ENCODE measurements at places on chromosomes 11 and 22.
A peak's percentile ranks its signal among the peaks of the same experiment; 100 is the strongest.

DNA sequence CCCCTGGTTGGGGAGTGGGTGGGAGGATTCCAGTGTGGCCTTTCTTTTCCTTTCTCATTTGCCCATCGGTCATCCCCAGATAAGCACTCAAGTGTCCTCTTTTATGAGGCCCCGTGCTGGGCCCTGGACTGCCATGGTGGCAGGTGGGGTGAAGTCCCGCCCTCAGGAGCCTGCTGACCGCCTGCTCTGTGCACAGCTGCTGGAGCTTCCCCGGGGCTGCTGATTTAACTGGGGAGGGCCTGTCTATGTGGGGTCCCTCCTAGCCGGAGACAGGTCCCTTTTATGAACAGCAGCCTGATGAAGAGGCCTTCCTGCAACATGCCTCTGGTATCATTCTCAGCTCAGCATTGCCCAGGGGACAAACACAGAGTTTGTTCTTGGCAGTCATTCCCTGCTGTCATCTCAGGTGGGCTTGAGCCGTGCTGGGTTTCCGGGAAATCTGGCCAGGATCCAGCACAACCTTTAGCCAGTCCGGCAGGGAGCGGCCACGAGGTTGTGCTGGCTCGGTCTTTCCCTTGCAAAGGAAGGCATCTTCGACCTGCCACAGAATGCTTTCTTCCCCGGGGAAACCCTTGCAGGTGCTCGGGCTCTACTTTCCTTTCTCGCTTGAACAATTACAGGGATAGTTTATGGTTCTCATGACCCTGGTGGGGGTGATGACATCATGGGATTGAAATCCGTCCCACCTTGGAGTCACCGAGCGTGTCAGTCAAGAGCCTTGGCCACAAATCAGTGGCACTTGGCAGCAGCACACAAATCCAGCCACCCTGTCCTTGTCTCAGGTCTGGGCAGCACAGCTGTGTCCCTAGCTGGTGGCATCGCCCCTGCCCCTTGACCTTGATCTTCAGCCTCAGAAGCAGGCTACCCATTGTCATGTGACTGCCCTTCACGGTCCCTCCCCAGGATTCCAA lies 20.1 kb downstream of the ST14 start:
- no peak for DNase-seq

- DNase-seq = peak; percentile 35
Observed at GRCh38 chr22:41619979-41620588, 759 bp downstream of the DESI1 start.

DNA sequence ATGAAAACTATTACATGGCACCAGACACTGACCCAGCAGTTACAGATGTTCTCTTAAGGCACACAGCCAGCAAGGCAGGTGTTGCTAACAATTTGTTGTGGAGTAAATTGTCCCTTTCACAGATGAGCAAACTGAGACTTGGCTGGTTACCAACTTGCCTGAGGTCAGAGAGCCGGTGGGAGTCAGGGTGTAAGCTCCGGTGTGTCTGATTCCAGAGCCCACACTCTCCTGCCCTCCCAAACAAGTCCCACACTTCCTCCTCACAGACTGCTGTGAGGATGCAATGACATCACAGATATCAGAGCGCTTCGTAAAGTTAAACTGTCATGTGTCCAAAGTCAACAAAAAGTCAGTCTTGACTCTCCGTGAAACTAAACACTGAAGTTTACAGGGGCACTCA lies 12.5 kb downstream of the GDPD5 start:
- no peak for DNase-seq

DNA sequence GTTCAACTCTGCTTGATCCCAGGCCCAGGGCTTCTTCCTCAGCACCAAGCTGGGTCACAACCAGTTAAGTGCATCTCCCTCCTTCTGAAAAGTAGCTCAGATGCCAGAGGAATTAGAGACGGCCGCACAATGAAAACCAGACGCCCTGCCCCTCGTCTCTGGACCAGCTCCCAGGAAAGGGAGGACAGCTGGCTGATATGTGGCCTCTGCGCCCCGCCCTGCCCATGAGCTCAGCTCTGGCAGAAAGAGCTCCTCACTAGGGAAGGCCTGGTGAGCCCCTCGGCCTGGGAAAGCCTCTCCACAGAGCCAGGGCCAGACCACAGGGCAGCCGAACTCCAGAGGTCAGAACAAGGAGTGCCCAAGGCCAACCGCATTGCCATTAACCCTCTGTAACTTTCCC lies 18.1 kb upstream of the SCGB1A1 start:
- no peak for DNase-seq

DNA sequence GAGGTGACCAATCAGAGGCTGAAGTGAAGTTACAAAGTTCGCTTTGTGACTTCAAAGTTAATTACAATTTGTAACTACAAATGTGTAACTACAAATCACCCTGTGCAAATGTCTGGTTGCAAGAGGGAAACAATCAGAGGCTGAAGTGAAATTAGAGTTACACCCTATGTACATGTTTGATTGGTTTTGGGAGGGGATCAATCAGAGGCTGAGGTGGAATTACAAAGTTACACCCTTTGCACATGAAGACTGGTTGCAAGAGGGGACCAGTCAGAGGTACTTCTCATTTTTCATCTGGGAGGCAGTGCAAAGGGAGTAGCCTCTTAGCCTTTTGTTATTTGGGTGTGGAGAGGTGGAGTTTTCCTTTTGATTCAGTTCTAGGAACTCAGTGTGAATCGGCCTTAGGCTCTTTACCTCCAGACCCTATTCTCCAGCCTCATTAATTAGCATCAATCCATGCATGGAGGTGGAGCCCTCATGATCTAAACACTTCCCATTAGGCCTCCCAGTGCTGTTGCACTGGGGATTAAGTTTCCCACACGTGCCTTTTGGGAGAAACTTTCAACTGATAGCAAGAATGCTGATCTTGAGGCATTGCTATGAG lies 291.3 kb upstream of the MTNR1B start:
- no peak for DNase-seq

DNA sequence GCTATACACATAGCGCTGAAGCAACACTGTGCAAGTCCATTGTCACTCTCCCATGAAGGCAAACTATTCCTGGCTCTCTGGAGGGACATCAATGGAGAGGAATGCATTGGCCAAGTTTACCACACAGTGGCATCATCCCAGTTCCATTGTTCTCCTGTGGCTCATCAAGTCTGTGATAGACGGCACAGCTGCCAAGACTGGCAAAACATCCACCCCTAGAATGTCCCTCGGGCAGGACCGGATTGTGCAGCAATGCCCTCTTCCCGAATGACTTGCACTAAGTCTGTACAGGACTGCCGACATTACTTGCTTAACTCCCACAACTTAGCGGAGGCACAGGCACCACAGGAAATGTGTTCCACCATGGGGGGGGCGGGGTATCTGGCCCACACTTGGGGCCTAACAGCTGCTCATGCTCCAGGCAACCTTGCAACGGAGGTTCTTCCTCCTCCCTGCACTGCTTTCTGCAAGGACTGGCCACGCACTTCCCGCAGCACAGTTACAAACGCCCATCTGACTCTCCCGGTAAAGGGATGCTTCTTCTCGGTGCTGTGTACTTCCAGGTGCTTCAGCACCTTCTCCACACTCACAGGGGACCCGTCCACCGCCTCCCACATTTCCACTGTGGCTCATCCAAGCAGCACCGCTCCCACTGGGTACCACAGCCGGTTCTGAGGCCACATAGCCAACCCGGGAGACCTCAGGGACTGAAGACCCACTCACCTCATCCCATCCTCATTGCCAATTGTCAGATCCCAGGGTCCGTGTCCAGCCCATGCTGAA lies 1309.6 kb upstream of the RAG2 start:
- DNase-seq = no peak

DNA sequence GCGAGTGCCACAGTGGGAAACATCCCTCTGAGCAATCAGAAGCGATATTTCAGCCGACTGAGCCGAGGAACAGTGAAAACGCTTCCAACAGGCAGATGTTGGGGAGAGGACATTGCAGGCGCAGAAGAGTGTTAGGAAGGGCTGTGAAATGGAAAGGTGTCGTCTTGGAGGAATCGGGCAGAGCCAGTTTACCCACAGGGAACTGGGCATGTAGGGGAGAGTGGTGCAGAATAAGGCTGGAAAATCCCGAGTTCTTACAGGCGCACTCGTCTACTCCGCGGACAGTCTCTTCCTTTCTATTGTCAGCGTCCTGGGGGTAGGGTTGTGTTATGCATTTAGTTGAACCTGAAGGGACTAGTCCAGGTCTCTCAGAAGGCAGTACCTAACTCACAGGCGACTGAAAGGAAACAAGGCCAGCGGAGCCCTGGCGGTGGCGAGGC lies 1.1 kb upstream of the APLP2 start:
- no peak for DNase-seq

All from central memory CD4-positive, alpha-beta T cell (primary cell).